Activated CD4-positive, alpha-beta T cell treated with anti-CD3 and anti-CD28 coated beads, Interleukin-2, Interleukin-6, amounts not matched to agents 100 ng/mL and 50 ng/mL, durations not matched to agents 16 hours and 8 hours (primary cell): ENCODE measurements at places on chromosomes 12 and 14.
A peak's percentile ranks its signal among the peaks of the same experiment; 100 is the strongest.

- DNase-seq: peak; percentile 18
Observed at GRCh38 chr12:120581998-120582397, 796 bp upstream of the POP5 start.

GRCh38 chr12:23368590-23368989, 580.9 kb downstream of the SOX5 start:
- no peak for DNase-seq

DNA sequence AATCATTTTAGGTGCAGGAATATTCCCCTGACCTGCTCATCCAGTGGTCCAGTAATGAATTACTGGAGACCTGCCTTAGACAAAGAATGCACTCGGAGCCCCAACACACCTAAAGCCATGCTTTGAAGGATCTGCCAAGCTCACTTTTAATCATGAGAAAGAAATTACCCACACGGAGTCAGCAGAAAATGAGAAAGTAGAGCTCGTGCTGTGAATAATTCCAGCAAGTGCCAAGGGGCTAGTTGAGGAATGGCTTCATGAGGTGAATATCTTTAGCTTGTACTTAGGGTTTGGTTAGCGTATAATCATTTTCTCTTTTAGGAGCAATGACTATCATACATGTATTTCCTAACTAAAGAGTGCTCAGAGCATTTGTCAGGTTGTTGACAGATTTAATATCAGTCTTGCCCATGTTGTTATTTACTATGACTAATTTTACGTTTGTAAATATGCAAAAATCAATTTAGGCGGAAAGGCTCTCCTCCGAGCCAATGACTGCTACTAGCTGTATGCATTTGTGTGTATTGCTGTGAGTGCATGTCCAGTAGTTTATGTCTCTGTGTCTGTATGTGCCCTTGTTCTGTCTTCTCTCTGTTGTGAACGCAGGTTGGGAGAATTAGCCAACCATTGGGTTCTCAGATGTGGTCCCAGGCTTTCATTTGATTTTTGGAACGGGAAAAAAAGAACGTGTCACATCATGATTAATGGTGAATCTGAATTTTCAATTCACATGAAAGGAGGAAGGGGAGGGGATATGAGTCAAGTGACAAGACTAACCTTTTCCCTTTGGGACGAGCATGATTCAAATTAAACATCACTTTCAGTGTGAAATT, 98.4 kb downstream of the RMST start:
- no peak for DNase-seq

DNA sequence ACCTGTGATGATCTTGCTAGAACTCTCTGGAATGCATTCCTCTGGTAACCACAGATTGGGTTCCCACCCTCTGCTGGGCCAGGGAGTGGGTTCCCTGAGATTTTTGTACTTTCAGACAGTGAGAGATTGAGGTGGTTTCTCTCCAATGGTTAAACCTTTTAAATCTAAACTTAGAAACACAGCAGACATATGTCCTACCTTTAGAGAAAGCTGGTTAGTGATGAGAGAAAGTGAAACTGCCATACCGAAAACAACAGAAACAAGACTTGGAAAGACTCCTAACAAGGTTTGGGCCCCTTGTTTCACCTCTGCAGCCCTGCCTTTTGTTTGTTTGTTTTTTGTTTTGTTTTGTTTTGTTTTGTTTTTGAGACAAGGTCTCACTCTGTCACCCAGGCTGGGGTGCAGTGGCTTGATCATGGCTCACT, 9.7 kb upstream of the SGPP1 start:
- DNase-seq: peak; percentile 59

DNA sequence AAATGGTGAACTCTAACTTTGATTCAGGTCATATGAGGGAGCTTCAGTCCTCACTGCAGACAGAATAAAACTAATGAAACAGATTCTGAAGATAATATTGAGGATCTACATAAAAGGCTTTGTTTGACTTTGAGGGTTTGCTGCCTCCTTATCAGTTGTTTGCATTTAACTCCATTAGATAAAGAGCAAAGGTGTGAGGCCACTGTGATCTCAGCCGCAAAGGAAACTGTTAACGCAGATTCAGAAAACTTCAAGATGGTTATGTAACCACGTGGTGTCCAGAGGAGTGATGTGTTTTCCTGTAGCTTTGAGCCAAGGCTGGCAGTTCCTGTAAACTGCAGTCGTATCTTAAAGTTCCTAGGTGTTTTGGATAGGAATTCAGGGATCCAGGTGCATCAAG, 67.8 kb downstream of the METTL25 start:
- DNase-seq: no peak

GRCh38 chr12:96311191-96311590, 89.0 kb downstream of the CDK17 start:
- no peak for DNase-seq

DNA sequence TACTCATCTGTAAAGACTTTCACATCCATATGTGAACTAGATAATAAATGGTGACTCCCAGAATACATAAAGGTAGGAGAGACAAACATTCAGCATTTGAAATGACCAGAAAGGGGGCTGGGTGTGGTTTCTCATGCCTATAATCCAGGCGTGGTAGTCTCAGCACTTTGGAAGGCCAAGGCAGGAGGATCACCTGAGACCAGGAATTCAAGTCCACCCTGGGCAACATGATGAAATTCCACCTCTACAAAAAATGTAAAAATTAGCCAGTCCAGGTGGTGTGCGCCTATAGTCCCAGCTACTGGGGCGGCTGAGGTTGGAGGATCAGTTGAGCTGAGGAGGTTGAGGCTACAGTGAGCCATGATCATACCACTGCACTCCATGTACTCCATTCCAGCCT, 4.1 kb upstream of the CS start:
- no peak for DNase-seq

- no peak for DNase-seq
Observed at GRCh38 chr12:3947781-3948180, 74.6 kb upstream of the PARP11 start.

DNA sequence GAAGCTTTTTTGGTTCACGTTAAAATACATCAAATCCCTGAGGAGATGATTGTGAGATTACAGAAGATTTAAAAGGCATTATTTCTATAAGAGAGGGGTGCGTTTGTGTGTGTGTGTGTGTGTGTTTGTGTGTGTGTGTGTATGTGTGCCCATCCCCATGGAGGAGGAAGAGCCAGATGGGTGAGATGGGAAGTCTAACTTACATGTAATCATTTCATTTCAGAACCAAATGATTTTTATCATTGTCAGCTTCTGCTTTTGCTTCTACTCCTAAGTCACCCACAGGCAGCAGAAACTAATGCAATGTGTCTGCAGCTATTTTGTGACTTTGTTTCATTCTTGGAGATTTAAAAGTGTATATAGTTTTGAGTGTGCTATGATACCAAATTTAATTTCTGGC, 68.7 kb downstream of the SLC4A8 start:
- no peak for DNase-seq

GRCh38 chr12:96047229-96048211, 12.1 kb upstream of the LTA4H start:
- DNase-seq: peak; percentile 79

- DNase-seq: peak; percentile 32
Observed at GRCh38 chr14:23186913-23187654, 3.6 kb upstream of the SLC7A8 start.

- no peak for DNase-seq
Observed at GRCh38 chr12:107847830-107848229, 73.3 kb downstream of the ASCL4 start.

GRCh38 chr14:56555921-56556570, 23.6 kb upstream of the TMEM260 start:
- DNase-seq: peak; percentile 7

DNA sequence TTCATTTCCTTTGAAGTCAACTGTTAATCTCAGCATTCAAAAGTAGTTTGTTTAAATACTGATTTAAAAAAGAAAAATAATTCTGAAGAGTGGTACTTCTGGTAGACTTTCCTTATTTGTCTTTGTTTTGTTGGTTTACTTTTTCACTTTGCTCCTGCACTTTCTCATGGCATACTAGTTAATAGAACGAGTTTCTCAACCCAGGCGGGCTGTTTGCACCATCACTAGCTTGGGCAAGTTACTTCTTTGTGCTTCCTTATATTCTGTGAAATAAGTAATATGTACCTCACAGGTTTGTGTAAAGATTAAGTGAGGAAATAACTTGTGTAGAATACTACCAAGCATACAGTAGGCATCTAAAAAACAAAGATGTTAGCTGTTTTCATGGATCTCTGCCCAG, 45.5 kb downstream of the SLC38A6 start:
- no peak for DNase-seq

GRCh38 chr14:21768116-21768874, 94.7 kb upstream of the OR4E1 start:
- peak; percentile 57 for DNase-seq

GRCh38 chr14:54650331-54650958, 83.5 kb downstream of the SAMD4A start:
- no peak for DNase-seq

- no peak for DNase-seq
Observed at GRCh38 chr12:80041692-80042091, 57.6 kb upstream of the OTOGL start.

DNA sequence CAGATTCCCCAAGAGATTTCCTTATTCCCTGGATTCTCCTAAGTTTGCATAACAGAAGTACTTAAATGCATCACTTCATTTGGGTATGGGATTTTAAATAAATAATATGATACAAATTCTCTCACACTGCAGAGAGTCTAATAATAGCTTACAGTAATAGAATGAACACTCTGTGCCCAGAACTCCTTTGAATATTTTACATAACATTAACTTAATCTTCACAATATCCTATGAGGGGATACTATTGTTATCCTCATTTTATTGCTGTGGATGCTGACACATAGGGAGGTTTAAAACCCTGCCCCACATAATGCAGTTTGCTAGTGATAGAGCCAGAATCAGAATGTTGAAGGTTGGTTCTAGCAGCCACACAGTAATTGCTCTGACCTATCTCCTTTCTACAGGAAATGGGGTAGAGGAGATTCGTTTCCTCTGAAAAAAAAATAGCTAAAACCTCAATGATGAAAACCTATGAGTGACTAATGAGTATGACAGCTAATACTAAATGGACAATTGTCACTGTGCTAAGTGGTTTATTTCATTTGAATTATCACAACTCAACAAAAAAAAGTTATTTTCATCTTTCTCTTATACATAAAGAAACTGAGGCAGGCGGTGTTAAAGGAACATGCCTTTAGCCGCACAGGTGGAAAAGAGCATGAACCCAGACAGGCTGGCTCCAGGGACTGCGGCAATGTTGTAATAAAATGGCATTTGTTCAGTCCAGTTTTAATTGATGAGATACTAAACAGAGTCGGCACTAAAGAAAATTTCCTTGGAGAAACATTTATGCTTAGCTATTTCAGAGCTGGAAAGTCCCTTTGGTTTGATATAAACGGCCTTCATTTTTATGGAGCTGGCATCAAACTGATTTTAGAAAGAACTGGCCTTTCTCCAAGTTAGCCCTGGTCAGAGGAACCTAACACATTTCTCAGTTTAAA, 880.9 kb downstream of the NRXN3 start:
- DNase-seq: no peak

DNA sequence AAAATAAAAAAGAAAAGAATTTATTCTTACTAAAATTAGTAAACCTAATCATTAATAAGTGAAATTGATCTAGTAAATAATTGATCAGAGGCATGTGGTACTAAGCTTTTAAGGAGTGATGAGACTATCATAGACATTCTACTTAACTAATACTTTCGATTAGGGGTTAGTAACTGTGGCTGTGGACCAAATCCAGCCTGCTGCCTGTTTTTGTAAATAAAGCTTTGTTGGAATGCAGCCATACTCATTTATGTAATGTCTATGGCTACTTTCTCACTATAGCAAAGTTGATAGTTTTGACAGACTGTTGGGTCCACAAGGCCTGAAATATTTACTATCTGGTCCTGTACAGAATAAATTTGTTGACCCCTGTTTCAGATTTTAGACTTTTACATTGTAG, 63.2 kb downstream of the PLEKHA5 start:
- no peak for DNase-seq

DNA sequence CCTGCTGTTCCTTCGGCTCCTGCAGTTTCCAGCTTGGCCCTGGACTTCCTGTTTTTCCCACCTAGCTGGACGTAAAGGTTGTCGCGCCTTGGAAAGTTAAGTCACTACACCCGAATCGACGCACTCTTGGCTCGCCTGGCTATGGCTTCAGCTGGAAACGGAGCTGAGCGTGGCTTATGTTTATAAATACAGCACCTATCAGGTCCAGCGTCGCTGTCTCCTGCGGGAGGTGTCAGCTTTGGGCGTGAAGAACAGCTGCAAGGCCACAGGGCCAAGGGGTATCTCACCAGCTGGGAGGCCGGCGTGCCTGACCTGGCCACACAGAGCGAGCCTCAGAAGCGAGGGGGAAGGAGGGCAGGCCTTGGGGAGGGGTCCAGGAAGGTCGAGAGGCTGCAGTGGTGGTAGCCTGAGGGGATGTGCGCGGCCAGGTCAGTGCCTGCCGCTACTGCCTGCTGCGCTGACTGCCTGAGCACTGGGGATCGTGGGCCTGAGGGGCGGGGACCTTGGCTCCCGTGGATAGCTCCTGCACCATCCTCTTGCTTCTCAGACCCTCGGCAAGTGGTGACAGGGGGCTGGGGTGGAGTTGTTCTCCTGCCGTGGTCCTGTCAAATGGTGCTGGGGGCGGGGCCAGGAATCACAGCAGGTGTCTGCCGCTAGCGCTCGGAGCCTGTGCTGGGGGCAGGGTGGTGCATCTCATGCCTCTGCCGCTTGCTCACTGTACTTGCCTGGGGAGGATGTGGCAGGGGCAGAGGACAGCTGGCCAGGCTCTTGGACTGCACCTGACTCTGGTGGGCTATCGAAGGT, 12.5 kb downstream of the PACS2 start:
- no peak for DNase-seq

- DNase-seq: no peak
Observed at GRCh38 chr12:107514887-107515445, 170.6 kb upstream of the PWP1 start.

GRCh38 chr14:21070610-21071224, 613 bp downstream of the ARHGEF40 start:
- DNase-seq: no peak

GRCh38 chr12:5071496-5071895, 27.8 kb downstream of the KCNA5 start:
- DNase-seq: no peak

DNA sequence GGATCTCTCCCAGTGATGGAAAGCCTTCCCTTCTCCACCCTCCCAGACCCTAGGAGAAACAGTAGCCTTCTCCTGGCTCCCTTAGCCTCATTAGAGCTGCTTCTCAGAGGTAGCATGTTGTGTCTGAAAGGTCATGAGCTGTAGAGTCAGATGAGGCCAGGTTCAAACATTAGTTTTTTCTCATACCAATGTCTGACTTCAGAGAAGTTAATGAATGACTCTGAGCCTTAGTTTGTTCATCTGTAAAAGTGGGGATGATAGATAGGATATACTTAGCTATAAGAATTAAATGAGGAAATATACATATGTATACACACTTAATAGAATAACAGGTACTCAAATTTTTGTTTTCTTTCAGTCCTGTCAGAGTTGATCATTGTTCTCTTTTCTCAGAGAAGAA, 523 bp downstream of the SLC6A13 start:
- no peak for DNase-seq

GRCh38 chr14:23125933-23126524, 7.0 kb upstream of the CEBPE start:
- no peak for DNase-seq

- no peak for DNase-seq
Observed at GRCh38 chr12:57441846-57442427, 7.4 kb downstream of the INHBC start.
